ENCODE measurements at places on chromosomes 13 and 19. TPM values are rescaled to one million over a fixed set of nuclear protein-coding genes. Genes with fewer than 3 reads are reported as not detected.

GARIN5A gene
- not detected for total RNA-seq

SIAH3 gene
- 0.25 TPM for total RNA-seq

FFAR3 gene
- 8.8 TPM for total RNA-seq

DNA sequence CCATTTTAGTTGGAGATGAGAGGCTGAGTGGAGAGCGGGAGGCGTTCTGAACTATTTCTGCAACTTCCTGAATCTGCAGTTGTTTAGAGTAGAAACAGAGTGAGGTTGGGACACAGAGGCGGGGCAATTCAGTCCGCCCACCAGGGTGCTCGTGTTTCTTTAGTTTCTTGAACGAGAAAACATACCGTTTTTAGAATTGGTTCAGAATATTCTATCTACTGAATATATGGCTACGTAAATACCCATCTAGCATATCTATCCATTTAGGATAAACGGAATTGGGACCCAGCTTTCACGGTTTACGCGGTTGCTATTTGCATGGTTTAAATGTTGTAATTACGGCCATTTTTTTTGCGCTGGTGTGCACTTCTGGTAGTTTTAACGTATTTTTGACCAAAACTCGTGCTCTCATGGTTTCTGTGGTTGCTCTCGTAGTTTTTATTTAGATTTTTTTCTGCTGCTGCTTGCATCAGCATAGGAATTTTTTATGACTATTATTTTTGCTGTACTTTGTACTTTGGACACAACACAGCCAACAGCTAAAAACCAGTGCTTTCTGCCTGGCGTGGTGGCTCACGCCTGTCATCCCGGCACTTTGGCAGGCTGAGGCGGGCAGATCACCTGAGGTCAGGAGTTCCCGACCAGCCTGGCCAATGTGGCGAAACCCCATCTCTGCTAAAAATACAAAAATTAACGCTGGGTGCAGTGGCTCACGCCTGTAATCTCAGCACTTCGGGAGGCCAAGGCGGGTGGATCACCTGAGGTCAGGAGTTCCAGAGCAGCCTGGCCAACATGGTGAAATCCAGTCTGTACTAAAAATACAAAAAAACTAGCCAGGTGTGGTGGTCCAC lies 32.7 kb downstream of the TIMM13 start:
- DNase-seq: no peak
- H3K27ac ChIP-seq: no peak overlapping the region
- no peaks in the 10 kb centered on the region for H3K36me3 ChIP-seq
